ENCODE measurements at places on chromosomes 1 and 21.

GRCh38 chr1:183554577-183554976 lies 35.7 kb downstream of the NCF2 start:
- DNase-seq = no peak

DNA sequence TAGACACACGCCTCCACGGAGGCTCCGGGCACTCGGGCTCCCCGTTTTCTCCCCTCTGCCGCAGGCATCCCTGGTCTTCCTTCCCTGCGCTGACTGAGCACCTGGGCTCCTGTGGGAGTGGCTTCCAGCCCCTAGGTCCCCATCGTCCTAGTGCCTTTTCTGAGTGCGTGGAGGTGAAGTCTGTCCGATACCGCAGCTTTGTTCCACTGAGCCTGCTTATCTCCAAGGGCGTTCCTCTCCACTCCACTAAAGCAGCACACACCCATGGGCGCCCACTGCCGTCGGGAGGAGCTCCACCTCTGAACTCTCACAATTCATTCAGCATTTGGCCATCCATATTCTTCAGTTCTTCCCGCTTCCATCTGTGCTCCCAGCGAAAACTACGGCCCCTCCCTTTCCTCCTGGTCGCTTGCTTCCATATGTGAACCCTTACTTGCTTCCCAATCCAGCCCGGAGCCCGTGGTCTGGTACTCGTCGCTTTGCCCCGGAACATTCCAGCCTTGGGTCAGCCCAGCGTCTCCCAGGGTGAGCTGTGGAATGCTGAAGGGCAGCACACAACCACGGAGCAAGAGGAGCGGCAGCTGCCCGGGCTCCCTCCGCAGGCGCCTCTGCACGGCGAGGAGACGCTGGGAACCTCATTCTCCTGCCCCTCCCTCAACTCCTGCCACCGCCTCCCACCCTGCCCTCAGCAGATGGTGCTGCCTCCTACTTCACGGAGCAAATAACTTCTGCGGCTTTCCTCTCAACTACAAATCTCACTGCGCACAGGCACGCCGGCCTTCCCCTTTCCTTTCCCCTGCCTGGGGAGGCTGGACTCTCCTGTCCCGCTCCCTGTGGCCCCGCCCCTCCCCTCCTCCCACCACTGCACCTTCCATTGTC lies 27.5 kb downstream of the ATP8B2 start:
- no peak for DNase-seq

- peak; percentile 97 for DNase-seq
These were observed 66.7 kb upstream of the VAMP3 start for GRCh38 chr1:7704214-7705047.

DNA sequence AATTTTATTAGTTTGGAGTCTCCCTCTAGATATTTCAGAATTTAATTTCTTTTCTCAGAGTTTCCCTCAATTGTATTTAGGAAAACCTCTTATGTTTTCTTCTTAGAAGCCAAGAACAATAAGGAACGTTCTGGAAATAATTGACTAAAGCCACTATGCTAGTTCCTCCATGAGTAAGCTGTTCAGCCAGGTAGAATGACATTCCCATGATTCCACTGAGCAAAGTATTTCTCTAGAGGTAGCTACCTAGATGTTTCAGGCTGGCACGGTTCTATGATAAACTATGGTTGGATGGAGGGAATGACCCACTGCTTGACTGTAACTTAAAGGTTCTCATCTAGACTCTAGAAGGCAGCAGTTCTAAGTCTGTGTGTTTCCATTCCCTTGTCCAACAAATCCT lies 62.4 kb downstream of the CLDN17 start:
- DNase-seq = no peak

GRCh38 chr1:9080705-9081291 lies 11.4 kb upstream of the SLC2A5 start:
- no peak for DNase-seq

DNA sequence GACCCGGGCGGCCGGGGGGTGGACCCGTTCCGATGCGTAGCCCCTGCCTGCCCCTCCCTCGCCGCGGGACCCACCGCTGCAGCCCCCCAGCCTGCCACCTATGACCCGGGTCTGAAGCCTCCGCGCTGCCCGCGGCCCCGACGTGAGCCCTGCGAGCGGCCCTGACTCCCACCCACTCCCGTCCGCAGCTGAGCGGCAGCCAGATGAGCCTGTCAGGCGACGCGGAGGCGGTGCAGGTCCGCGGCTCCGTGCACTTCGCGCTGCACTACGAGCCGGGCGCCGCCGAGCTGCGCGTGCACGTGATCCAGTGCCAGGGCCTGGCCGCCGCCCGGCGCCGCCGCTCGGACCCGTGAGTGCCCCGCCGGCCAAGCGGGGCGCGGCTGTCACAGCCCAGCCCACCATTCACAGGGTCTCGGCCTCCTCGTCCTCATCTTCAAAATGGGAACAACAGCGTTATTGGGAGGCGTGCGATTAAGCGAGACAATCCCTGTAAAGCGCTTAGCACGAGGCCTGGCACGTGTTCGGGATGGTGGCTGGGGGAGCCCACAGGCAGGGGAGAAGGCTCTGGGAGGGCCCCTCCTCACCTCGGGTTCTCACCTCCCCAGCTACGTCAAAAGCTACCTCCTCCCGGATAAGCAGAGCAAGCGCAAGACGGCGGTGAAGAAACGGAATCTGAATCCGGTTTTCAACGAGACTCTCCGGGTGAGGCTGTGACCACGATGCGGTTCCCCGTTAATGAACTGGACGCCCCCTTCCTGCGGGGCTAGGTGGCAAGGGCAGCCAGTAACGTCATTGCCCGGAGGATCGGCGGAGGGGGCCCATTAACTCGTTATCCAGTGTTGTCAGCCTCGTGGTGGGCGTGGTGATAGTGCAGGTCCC lies 8.2 kb downstream of the SYTL1 start:
- DNase-seq = peak; percentile 85

GRCh38 chr1:20143734-20144565 lies 4.8 kb downstream of the PLA2G2F start:
- DNase-seq = no peak

GRCh38 chr1:231857609-231858135 lies 231.1 kb downstream of the DISC1 start:
- no peak for DNase-seq

DNA sequence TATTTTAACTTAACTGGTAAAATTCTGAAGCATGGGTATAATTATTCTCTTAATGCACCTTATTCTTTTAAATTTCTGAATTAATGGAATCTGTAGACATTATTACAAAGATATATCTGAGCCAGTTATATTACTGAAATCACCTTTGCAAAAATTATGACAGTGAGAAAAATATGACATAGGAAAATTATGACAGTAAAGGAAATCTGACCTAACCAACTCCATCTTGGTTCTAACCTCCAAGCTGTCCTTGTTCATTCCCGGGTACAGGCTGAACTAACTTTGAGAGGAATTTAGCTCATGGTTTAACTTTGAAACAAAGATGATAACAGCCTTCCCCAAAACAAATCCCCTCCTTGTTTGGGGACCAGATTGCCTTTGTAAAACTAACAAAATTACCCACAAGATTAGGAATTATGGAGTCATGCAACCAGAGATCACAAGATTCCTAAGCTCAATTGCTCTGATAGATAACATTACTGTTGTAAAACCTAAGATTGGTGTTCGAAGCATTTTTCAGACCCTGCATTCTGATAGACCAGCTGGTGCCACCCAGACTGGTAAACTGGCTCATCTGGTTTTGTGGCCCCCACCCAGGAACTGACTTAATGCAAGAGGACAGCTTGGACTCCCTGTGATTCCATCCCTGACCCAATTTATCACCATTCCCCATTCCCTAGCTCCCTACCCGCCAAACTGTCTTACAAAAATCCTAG lies 9.4 kb upstream of the CD55 start:
- no peak for DNase-seq

GRCh38 chr1:116769104-116769452 lies 14.8 kb downstream of the CD2 start:
- DNase-seq = no peak

DNA sequence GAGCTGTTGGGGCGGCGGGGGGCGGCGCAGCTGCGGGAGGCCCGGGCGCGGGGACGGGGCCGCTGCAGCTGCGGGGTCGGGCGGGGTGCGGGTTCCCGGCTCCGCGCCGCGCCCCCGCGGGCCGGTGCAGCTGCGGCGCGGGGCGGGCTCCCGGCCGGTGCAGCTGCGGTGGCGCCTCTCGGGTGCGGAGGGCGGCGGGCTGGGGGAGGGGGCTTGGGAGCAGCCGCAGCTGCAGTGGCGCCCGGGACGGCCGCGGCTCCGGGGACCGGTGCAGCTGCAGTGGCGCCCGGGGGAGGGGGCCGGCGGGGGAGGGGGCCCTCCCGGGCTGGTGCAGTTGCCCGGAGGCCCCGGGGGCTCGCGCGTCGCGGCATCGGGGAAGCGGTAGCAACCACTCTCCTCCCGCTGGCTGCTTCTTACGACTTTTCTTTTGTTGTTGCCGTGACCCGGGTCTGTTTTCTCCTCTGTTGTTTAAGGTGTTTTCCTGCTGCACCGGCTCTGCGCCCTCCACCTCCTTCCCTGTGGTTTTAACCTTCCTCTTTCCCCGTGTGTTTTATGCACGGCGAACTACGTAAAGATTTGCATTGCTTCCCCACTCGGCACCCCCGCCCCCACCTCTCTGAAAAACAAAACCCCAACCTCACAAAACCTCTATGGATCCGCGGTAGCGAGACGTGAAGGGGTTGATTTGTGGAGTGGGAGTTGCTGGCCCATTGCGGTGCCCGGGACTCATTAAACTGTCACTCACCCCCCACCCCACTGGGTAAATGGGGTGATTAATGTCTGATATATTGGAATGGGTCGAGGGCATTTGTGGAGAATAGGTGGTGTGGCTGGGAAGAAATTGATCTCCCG lies 1.7 kb upstream of the ZBTB18 start:
- DNase-seq = peak; percentile 68

- DNase-seq = no peak
These were observed 8.3 kb downstream of the CFHR2 start for GRCh38 chr1:196951711-196952394.

DNA sequence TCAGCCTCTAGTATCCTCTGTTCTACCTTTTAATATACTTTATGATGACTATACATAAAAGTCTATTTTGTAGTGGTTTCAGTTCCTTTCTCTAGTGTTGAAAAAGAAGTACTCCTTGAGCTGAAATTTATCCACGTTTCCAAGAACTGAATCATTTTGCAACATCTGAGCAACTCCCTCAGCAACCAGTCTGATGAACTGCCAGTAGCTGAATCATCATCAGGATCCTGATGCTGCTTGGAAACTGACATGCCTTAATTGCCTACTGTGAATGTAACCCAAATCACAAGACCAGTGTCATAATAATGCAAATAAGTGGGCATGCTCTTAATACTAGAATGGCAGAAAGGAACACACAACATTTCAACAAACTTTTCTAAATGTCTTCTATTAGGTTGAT lies 103.3 kb downstream of the CYYR1 start:
- DNase-seq = no peak

DNA sequence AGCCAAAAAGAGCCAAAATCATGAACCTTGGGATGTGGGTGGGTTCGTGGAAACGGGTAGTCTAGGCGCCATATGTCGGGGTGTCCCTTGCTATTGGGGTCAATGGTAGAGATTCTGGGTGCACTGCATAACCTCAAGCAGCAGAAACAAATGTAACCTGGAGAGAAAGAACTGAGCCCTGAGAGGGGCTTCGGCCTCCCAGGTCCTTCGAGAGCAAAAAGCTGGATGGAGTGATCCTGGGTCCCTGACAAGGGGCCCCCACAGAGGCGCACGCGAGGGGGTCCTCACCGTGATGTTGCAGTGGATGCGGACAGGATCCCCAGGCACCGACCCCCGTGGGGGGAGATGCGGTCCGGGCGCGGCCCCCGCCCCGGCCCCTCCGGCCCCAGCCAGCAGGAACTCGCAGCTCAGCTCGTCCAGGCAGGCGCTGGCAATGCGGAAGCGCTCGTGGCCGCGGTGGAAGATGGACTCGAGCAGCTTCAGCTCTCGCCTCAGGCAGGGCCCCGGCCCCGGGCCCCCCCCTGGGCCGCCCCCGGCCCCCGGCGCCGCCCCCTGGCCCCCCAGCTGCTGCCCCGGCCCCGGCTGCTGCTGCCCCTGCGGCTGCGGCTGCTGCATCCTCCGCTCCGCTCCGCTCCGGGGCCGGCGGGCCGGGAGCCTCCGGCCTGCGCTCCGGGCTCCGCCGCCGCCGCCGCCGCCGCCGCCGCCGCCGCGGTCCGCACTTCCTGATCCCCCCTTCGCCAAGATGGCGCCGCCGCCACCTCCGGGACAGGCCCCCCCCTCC lies at the start of gene UBE2Q1:
Gene UBE2Q1 (minus strand): TSS at position 724 of the 781 bp plus-strand sequence. CDS start 109 bp downstream, at position 615.
- DNase-seq = peak; percentile 88

GRCh38 chr1:231590453-231591198 lies 36.0 kb upstream of the DISC1 start:
- no peak for DNase-seq

DNA sequence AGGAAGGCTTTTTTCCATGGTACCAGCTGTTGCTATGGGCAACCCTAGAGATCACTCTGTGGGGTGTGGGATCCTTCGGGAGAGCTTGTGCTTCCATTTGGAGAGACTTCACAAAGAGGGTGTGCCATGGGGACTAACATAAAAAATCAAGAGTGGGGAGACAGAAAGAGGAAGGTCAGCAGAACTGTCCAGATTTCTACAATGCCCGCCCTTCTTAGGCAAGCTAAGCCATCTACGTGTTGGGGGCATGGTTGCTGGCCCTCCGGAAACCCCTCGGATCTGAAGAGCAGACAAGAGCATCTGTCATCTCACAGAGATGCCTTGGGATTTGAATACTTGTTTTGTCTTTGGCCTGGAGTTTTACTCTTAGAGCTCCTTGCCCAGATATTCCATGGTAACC lies 83.9 kb upstream of the ZNF648 start:
- no peak for DNase-seq

GRCh38 chr1:7491109-7491817 lies 279.8 kb upstream of the VAMP3 start:
- DNase-seq = no peak

DNA sequence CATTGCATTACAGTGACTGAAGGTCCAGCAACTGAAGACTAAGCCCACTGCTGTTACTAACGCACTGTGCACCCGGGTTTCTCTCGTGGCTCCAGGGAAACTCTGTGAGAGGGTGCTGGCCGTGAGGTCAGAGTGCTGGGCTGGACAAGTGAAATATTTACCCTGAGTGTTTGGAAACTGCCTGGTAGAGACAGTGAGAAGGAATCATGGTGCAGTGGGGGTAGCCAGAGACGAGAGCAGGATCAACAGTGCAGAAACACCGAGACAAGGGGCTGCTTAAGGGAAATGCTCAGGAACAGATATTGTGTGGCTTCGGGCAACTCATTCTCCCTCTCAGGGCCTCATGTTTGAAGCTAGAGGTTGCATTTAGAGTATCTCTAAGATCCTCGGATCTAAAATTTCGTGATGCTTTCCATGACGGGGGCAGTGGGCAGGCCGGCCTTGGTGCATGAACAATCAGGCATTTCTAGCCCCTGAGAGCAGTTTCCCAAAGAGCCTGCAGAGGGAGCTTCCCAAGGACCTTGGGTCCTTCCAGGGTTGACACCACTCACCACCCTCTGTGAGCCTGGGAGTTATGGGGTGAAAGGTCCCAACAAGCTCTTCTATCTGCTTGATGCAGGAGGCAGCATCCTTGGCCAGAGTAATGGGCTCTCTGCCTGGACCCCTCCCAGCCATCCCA lies 9.7 kb downstream of the CD2 start:
- DNase-seq = peak; percentile 65

GRCh38 chr1:208240662-208241355 lies 3.4 kb downstream of the PLXNA2 start:
- DNase-seq = no peak

All from Right ventricle myocardium inferior (tissue), 1 donor.